ENCODE measurements at places on chromosomes 16 and 17.

GRCh38 chr17:66395961-66396360 is 93.5 kb downstream of the PRKCA start:
- no peak for DNase-seq

DNA sequence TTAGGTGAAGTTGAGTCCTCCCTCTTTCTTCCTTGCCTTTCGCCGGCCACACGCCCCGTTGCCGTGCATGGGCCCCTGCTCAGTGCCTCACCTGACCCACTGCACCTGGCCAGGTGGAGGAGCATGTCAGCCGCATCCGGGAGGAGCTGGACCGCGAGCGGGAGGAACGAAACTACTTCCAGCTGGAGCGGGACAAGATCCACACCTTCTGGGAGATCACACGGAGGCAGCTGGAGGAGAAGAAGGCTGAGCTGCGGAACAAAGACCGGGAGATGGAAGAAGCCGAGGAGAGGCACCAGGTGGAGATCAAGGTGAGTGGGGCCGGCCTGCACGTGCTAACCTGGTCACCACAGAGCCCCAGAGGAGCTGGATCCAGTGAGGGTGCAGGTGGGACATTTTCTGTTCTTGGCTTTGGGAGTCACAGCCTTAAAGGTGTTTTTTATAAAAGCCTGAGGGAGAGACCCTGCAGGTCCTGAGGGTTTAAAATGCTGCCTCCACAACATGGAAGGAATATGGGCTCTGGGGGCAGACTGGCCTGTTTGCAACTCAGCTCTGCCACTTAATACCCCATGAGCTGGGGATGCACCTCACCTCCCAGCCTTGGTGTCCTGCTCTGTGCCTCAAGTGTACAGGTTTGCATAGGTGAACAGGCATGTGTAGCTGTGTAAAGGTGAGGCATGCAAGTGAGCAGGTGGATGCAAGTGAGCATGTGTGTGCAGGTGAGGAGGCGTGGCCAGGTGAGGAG is 12.1 kb upstream of the DBNDD1 start:
- no peak for DNase-seq

DNA sequence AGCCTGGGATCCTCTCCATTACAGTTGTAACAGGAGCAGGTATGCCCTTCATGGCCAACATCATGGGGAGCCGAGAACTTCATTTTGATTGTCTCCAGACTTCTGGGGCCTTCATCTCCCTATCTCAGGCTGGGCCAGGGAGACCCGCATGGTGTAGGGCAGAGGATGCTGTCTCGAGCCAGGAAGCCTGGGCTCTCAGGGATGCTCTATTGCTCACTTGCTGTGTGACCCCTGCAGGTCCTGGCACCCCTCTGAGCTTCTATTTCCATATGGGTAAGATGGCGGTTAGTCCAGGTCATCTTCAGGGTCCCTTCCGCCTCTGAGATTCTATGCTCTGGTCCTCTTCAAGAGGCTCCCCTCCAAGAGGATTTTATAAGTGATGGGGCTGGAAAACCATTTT is 20.6 kb upstream of the RNF135 start:
- DNase-seq = no peak

DNA sequence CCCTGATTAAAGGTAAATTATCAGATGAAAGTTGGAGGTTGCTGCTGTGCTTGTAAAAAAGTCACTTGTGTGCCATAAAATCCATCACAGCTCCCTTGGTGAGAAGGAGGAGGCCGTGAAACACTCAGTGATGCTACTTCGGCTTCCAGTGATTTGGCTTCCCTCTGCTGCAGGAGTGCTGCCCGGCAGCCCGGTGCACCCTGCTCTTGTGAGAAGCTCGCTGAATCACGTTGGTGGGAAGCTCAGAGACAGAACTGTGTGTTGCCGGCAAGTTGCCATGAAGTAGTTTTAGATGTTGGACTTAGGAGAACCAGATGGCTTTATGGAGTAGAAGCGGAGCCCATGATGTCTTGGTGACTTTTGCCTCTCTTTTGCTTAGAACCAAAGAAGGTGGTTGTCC is 33.3 kb downstream of the MSI2 start:
- DNase-seq = no peak

DNA sequence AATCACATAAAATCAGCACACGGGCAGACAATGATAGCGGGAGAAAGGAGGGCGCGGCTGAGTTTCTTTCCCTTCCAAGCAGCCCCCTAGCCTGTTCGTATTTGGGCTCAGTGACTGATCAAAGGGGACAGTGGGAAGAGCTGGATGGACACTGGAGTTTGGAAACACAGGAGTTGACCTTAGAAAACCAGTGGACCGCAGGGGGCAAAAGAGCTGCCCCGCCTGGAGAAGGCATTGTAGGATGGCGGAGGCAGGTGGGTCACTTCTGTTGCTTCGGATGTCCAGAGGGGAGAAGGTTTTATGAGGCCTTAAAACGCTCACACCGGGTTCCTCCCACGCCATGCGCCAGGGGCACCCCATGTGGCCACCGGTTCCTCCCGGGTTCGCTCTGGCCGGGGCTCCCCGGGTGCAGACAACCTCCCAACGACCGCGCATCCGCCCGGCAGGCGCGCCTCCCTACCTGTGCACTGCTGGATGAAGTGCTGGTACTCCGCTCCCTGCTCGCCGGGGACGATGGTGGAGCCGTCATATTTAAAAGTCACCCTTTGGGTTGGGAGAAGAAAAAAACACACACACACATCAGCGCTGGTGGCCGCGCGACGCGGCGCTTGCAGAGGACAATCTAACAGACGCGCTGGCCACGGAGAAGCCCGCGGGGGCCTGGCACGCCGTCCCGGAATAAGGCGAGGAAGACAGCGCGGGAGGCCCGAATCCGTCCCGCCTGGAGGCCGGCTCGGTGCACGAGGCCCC is 662 bp downstream of the COTL1 start:
- DNase-seq = peak; percentile 44

GRCh38 chr17:79836972-79837887 is 2.0 kb downstream of the CBX4 start:
- no peak for DNase-seq

DNA sequence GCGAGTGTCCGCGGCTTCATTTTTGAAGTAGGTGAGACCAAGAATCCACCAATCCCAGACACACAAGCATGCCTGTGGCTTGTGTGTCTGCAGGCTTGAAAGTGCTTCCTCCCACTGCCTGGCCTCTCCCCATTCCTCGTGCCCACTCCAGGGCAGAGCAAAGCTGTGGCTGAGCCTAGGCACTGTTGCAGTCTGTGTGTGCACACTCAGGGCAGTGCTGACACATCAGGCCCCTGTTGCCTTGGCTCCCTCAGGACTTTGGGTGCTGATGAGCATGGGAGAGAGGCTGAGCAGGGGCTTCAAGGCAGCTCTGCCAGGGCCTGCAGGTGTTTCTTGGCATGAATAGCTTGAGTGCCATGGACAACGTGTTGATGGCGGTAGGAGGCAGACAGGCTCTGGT is 776.7 kb downstream of the CDH11 start:
- no peak for DNase-seq

GRCh38 chr16:82033683-82034300 is 1.3 kb upstream of the HSD17B2 start:
- no peak for DNase-seq

- DNase-seq = no peak
Observed at GRCh38 chr17:63828936-63829335, 1.5 kb upstream of the FTSJ3 start.

DNA sequence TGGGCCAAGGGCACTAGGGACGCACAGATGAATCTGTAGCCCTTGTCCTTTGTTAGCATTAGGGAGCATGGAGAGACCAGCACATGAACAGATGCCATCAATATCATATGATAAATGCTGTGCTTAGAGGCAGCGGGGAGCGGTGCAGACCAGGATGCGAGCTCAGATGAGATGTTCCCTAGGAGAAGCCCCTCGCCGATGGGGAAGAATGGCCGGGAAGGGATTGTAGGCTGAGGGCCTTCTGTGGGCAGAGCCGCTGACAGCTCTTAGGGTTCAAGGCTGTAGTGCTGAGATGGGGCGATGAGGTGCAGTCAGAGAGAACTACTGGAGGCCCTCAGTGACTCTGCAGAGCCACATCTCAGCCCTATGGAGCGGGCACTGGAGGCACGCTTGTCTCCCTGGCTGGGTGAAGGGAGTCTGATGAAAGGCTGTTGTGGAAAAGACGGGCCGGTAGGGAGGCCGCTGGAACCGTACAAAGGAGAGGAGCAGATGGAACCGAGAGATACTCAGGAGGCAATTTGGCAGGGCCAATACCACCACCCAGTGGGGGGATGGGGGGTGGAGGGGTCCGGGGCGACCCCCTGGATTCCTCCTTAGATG is 66.3 kb upstream of the ENDOV start:
- DNase-seq = no peak

GRCh38 chr16:89171216-89172170 is at the start of gene CDH15:
Gene CDH15, plus strand, starts transcription at chr16:89171748. Its CDS starts 84 bp downstream, at chr16:89171832.
- DNase-seq = peak; percentile 96

- no peak for DNase-seq
Observed at GRCh38 chr17:1331708-1332107, 52.2 kb downstream of the TRARG1 start.

- no peak for DNase-seq
Observed at GRCh38 chr16:61797296-61797795, 238.9 kb downstream of the CDH8 start.

- DNase-seq = no peak
Observed at GRCh38 chr16:83211711-83212110, 584.9 kb downstream of the CDH13 start.

DNA sequence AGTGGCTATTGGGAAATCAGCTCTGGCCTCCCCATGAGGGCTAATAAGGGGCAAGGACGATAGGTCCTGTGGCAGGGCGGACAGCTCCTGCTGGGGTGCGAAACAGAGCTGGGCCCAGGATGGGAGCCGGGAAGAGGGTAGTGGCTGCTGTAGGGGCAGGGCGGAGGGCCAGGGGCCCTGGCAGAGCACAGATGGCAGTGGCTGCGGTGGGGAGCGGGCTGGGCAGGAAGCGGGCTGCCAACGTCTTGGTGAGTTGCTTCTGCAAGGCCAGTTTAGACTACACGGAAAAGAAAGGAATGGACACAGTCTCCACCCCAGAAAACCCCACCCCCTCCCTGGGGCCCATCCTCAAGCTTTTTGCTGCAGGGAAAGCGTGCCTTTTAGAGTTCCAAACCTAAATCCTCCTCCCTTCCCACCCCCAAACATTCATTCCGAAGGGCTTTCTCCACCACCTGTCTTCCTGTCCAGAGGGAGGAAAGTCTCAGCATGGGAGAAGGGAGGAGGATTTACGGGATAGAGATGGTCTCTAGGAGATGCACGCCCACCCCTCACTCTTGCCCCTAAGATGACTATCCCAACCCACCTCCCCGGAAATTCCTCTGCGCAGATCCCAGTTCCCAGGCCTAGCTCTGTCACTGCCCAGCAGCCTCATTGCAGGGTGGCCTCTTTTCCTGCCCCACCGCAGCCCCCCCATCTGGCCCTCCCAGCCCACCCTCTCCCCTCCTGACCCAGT is 7.1 kb downstream of the NKIRAS2 start:
- DNase-seq = no peak

Data from stimulated activated CD4-positive, alpha-beta T cell treated with anti-CD3 and anti-CD28 coated beads, Interleukin-1b, Interleukin-23, amount 100 ng/mL, for 4 hours (primary cell).